Activated CD4-positive, alpha-beta T cell treated with anti-CD3 and anti-CD28 coated beads, Interleukin-2, amount 50 U/mL, for 24 hours (primary cell): ENCODE measurements at places on chromosomes 6 and 20.

DNA sequence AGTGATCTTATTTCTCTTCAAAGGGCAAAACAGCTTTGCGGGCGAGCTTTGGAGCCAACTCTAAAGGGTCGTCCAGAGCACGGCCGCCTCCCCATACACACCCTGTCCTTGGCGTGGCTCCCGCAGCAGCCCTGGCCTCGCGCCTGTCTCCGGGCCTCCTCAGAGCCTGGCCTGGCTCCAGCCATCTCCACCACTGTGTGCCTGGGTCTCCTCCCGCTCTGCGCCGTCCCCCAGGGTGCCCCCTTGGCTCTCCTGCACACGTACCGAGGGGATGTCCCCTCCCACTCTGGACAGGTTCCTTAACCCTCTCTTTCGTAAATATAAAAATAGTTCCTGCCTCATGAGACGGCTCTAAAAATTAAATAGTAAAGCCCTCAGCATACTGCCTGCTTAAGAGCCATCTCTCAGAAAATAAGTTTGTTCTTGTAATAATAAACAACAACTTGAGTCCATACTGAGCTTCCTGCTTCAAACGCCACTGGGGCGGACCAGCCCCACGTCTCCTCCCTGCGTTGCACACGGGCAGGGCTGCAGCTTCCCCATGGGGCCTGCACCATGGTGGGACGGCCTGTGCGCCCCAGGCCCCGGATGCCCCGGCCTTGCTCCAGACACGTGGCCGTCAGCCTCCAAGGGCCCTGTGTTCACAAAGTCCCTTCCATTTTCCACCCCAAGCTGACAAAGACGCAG, 226.2 kb downstream of the TTLL2 start:
- DNase-seq: no peak

DNA sequence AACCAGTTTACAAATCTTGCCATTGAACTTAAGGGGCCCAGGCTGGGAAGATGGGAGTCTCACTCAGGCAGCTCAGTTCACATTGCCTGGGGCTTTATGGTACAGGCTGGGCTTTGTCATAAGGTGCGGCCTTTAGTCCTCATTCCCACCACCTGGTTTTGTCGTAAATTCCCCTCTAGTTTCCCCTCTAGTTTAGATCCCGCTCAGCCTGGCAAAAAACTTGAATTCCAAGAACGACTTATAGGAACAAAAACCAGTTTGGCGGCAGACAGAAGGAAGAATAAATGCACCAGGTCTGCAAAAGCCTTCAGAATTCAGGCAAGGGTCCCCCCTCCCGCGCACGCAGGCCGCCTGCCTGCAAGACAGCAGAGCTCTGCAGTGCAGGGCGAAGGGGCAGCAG, 4.1 kb downstream of the BMP7 start:
- DNase-seq: no peak

DNA sequence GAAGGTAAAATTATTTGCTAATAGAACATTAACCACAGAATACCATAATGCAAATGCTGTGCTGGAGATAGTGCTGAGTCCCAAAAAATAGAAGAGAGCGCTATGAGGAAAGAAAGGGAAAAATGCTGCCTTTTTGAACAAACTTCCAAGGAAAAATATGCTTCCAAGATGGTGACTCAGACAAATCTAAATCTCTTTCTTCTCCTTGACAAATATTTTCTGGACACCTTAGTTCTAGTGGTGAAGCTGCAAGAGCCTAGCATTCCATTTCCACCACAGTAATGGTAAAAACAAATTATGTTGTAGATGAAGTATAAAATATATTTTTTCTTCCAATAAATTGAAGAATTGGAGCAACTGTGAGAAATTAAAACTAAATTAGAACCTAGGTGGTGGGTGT, 155.6 kb upstream of the TBX18 start:
- no peak for DNase-seq

- peak; percentile 10 for DNase-seq
Measured at GRCh38 chr6:138815797-138816528, 20.1 kb downstream of the ECT2L start.

DNA sequence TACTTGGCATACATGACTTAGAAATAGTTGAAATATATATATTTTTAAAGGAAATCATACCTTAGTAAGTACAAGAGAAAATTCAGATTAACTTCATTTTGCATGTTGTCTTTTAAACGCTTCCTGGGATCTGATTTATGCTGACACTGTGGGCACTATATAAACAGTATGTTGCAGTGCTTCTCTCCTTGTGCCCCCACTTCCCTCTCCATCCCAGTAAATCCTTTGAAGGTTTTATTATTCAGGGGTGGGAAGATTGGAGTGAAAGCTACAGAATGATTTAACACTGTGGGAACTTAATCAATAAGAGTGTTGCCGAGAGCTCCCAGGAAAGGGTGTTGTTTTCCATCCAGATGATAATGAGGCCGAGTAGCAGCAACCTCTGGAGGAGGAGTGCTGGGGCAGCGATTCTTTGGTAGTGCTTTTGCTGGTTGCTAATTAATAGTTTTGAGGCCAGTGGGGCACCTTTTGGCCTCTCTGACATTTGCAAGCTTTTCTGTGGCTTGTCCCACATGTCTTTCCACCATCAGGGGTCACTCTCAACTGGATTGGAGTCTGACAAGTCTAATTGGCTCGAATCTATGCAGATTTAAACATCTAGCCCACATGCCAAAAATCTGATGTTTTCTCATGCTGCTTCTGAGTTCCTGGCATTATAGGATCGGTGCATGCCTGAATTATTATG, 183.0 kb upstream of the MMS22L start:
- DNase-seq: no peak
